ENCODE measurements at places on chromosomes 2 and 18. TPM values are rescaled to one million over a fixed set of nuclear protein-coding genes. Genes with fewer than 3 reads are reported as not detected.

Gene GAREM1
- 11.5 TPM for total RNA-seq

DNA sequence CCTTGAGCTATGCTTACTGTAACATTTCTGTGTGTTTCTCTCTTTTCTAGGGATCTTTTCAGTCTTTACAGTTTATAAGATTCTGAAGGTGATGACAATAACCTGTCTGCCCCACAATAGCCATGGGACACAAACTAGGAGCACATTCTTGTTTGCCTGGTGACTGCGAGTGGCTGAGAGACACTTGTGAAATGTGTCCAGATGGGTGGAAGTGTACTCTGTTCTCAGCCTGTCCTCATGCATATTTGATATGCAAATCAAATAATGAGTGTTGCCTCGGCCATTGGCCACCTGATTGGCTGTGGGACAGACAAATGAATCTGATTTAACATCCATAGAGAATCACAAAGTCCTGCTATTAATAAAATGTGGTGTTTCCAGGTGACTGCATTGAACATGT lies 246.2 kb downstream of the HNMT start:
- H3K27me3 ChIP-seq = no peaks in the 10 kb centered on the region
- no peaks in the 10 kb centered on the region for H3K36me3 ChIP-seq
- no peak overlapping the region for H3K27ac ChIP-seq
- DNase-seq = no peak
- H3K4me3 ChIP-seq = no peak overlapping the region

DNA sequence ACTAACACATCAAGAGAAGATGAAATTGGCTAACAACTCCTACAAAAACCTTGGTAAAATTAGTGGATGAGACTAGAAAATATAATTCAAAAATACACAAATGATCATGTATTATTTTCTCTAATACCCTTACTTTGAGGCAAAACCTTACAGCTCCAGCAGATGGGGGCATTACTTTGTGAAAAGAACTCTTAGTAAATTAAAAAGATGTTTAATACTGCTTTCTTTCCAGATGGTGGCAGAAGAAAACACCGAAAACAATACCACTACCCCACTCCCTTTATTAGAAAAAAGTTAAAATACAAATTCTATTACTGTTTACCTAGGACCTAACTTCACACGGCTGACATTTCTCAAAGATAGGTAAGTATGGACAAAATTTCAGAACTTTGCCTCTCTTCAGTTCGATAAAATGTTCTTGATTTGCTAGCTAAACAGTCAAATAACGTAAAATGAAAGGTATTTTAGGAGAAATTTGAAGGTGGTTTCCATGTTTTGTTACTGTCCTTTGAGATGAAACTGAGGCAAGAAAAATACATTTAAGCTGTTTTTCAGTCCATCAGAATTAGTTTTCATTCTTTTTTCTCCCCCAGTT lies 30.6 kb downstream of the ORC4 start:
- H3K4me3 ChIP-seq = no peak overlapping the region
- no peaks in the 10 kb centered on the region for H3K27me3 ChIP-seq
- no peak for DNase-seq
- no peak overlapping the region for H3K27ac ChIP-seq
- H3K4me1 ChIP-seq = no peaks in the 10 kb centered on the region

GRCh38 chr18:6219116-6219717 lies 195.5 kb downstream of the L3MBTL4 start:
- no peaks in the 10 kb centered on the region for H3K36me3 ChIP-seq
- H3K27ac ChIP-seq = no peak overlapping the region
- DNase-seq = no peak
- H3K4me1 ChIP-seq = no peaks in the 10 kb centered on the region

DNA sequence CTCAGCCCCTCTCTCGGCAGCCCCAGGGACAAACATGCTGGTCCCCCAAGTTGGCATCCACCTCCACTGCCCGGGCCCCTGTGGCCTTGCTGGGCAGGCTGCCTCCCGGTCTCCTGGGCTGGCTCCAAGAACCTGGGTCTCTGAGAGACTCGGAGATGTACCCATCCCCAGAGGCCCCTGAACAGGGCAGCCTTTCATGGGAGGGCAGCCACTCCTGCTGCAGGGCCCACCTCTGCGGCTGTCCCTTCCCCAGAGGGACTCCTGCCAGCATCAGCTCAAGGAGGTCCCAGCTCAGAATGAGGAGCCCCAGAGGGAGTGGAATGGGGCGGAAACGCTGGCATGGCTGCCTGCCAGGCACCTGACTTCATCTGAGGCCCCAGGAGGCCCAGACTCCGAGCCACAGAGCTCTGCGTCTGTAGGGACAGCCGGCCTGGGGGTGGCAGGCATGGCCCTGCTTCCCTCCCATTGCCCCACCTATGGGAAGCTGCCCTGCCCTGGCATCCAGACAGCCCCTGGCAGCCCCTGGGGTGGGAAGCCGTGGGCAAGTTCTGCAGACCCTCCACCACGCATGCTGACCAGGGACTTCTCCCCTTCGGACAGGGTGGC lies 857 bp upstream of the CROCC2 start:
- no peaks in the 10 kb centered on the region for H3K4me1 ChIP-seq
- no peak overlapping the region for H3K27ac ChIP-seq
- no peak overlapping the region for H3K4me3 ChIP-seq
- H3K27me3 ChIP-seq = no peaks in the 10 kb centered on the region
- no peaks in the 10 kb centered on the region for H3K36me3 ChIP-seq

DNA sequence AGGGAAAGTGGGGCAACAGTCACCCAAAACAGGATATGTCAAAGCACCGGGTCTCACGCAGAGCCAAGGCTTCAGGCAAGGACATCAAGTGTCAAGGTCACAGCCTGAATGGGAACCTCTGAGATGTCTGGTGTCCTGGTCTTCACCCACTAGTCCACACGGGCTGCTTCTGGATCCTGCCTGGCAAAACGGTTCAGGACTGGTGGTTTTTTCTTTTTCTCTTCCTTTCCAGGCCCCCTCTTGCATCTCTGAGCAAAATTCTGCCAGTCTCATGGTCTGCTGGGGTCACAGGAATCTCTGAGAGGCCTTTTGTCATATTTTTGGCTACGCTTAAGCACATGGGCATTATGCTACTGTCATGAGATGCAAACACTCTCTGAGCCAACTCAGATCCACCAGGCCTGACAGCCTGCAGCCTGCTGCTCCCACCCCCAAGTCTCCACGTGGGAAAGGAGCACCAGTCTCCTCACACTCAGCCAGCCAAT lies 518.2 kb upstream of the ZEB2 start:
- no peaks in the 10 kb centered on the region for H3K36me3 ChIP-seq
- no peak overlapping the region for H3K27ac ChIP-seq
- H3K4me3 ChIP-seq = no peak overlapping the region

- no peak for DNase-seq
- peaks cover 6% of the 10 kb centered on the region for H3K27me3 ChIP-seq
- no peaks in the 10 kb centered on the region for H3K4me1 ChIP-seq
- no peak overlapping the region for H3K4me3 ChIP-seq
- peaks cover 10% of the 10 kb centered on the region for H3K36me3 ChIP-seq
- no peak overlapping the region for H3K27ac ChIP-seq
Measured at GRCh38 chr2:131042148-131042775, 51.0 kb downstream of the FAM168B start.

DNA sequence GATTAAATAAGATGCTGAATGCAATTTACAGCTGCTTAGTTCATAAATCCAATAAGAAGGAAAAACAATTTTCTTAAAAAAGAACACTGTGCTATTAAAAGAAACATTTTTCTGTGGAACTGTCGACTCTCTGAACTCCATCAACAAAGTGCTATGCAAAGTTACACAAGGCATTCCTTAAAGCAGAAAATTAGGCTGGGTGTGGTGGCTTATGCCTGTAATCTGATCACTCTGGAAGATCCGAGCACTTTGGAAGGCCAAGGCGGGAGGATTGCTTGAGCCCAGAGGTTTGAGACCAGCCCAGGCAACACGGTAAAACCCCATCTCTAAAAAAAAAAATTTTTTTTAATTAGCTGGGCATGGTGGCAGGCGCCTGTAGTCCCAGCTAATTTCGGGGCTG lies 13.0 kb downstream of the MCM6 start:
- H3K4me3 ChIP-seq = no peak overlapping the region
- no peak overlapping the region for H3K27ac ChIP-seq
- H3K27me3 ChIP-seq = no peaks in the 10 kb centered on the region

Gene C2orf72
- 1.5 TPM for total RNA-seq
